ENCODE measurements at places on chromosomes 5 and 9.

- DNase-seq = no peak
Measured at GRCh38 chr9:23522952-23523351, 303.1 kb downstream of the ELAVL2 start.

GRCh38 chr9:72274916-72275315 is 90.1 kb downstream of the ZFAND5 start:
- no peak for DNase-seq

DNA sequence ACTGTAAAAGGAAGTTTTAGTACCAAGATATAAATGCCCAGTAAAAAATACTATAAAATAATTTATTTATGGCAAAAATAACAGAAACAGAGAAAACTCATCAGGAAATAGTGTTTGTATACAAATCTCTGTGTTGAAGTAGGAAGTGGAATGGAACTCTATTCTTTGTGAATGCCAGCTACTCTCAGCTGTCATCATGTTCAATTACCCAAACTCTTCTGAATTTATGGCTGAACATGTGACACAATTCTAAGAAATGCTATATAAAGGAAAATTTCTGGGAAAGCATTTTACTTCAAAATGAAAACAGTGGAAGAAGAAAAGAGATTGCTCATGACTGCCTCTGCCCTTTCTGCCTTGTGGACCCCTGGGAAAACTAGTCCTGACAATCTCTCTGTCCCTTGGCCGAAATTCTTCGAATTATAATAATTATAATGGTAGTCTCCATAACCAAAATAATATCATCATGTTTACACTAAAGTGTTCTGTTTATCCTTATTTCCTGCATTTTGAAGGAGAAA is 522.3 kb upstream of the ST8SIA4 start:
- DNase-seq = no peak

DNA sequence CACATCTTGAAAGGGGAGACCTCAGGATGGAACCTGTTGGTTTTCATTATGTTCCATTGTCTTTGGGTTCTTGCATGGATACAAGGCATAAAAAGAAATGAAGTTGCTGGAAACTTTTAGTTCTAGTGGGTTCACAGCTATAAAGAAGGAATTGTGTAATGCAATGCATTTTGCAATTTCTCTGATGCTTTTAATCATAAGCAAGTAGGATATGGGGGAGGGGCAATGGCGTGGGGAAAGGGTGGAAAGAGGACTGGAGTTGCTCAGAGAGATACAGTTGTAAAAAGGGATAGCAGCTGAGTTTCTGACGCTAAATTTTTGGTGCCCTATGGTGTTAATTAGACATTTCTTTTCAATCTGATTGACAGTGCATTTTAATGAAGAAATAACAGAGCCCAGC is 88.6 kb upstream of the FANCC start:
- DNase-seq = no peak

GRCh38 chr9:72334658-72335337 is 30.2 kb downstream of the ZFAND5 start:
- DNase-seq = no peak

GRCh38 chr5:168648016-168648415 is 68.8 kb upstream of the PANK3 start:
- no peak for DNase-seq

- no peak for DNase-seq
Measured at GRCh38 chr5:9479990-9480389, 65.9 kb downstream of the SEMA5A start.

DNA sequence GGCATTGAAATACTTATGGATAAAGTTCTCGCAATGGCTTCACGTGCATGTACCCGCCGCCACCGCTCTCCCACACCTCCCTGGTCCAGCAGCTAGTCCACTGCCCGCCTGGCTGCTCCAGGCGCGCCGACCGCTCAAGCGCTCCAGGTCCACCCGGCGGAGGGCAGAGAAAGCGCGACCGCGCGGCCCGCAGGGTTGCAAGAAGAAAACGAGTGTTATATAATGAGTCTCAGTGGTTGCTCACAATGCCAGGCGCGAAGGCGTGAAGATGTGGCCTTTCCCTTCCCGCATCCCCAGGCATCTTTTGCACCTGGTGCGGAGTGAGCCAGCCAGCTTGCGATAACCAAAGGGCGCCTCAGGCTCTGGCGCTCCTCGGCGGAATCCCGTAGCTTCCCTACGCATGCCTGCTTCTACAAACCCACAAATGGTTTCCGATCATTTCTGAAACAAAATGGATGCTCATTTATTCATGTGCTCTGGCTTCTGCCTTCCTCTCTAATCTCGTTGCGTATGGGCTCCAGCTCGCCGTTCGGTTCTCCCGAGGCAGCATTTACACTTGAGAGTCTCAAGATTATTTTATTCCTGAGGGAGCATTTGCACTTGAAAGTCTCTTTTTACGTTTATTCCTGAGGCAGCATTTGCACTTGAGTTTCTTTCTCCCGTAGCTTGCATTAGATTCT is 25.7 kb downstream of the CDKN2A start:
- no peak for DNase-seq

GRCh38 chr5:133367984-133368383 is 244.4 kb downstream of the FSTL4 start:
- no peak for DNase-seq

GRCh38 chr5:148799737-148800527 is 26.5 kb upstream of the ADRB2 start:
- DNase-seq = no peak

- no peak for DNase-seq
Measured at GRCh38 chr9:92718086-92719001, 46.3 kb downstream of the BICD2 start.

DNA sequence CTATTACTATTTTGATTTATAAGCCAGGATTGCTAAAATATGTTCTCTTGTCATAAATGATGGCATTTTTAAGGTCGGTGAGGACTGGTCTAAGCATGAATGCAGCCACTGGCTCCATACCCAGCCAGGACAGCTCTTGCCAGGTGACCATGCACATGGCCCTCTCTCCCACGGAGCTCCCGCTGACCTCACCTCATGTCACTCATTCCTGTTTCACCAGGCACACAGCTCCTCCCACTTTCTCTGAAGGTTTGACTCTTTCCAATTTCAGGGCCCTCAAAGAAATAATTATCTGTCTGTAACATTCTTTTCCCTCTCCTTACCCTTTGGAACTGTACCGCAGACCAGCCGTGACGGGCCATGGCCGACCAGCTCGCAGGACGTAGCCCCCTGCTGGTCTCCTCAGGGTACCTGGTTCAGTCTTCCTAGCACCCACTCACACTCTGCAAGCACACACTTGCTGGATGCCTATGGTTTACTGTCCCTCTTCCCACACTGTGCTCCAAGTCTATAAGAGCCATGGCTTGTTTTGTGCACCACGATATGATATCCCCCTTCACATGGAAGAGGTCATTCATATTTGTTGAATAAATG is 72.5 kb downstream of the LIFR start:
- DNase-seq = no peak
